ENCODE measurements at places on chromosomes 16 and 17.

- DNase-seq = no peak
Measured at GRCh38 chr16:69823831-69824563, 61.9 kb downstream of the WWP2 start.

DNA sequence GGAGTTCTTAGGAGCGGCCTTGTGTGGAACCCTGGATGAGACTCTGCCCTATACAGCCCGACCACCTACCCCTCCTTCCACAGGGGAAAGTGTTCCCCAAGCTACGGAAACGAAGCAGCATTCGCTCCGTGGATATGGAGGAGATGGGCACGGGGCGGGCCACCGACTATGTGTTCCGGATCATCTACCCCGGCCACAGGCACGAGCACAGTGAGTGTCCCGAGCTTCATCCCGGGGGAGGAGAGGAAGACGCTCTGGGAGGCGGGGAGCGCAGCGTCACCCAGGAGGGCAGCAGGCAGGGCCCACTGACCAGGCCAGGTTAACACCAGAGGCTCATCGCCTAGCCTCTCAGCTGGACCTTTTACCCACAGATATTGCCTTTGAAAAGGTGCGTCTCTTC lies 27.8 kb downstream of the SGSM2 start:
- no peak for DNase-seq

DNA sequence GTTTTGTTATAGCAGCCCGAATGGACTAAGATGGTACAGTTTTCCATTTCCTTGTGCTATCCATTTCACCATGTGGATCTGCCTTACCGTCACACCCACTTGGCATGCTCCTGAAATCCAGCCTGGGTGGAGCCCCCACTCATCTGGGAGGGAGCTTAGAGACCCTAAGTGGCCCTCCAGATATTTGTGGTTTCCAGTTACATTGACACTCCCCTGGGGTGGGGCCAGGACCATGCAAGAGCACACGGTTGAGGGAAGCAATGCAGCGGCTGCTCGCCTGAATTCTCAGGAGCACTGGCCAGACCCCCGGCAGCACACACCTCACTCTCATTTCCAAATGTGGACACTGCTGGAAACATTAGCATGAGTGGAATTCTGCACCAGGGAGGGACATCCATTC lies 231.1 kb downstream of the UTP18 start:
- no peak for DNase-seq

- no peak for DNase-seq
Measured at GRCh38 chr16:23962001-23962400, 126.2 kb downstream of the PRKCB start.
